ENCODE measurements at places on chromosomes 16 and 17. TPM values are rescaled to one million over a fixed set of nuclear protein-coding genes. Genes with fewer than 3 reads are reported as not detected.

COX6A2 gene
- not detected for total RNA-seq

CHP2 gene
- total RNA-seq: not detected

ELMO3 gene
- total RNA-seq: 2.8 TPM

FOXO3B gene
- 5.7 TPM for total RNA-seq

CUEDC1 gene
- 30.2 TPM for total RNA-seq

IGSF6 gene
- total RNA-seq: 0.48 TPM

NPTX1 gene
- not detected for total RNA-seq

FOXF1 gene
- 1.3 TPM for total RNA-seq

IL32 gene
- 3.8 TPM for total RNA-seq

RAB26 gene
- total RNA-seq: 0.12 TPM

CD7 gene
- total RNA-seq: 0.58 TPM

SCN4A gene
- not detected for total RNA-seq

WFDC1 gene
- 0.57 TPM for total RNA-seq

STXBP4 gene
- 13.8 TPM for total RNA-seq

HSD17B1 gene
- 5.1 TPM for total RNA-seq

LRRC37A gene
- total RNA-seq: 2.2 TPM

HS3ST2 gene
- 28.9 TPM for total RNA-seq

SEPTIN12 gene
- not detected for total RNA-seq

TP53TG3B gene
- total RNA-seq: not detected
